ENCODE measurements at places on chromosomes 5 and 9. TPM values are rescaled to one million over a fixed set of nuclear protein-coding genes. Genes with fewer than 3 reads are reported as not detected.

MLANA gene
- not detected for total RNA-seq

HMCN2 gene
- not detected for total RNA-seq

RAB3C gene
- total RNA-seq: 0.03 TPM

ZMYND19 gene
- 12.1 TPM for total RNA-seq

ZNF366 gene
- not detected for total RNA-seq

NSD1 gene
- total RNA-seq: 103 TPM

SPATA31E1 gene
- total RNA-seq: not detected

KIF4B gene
- not detected for total RNA-seq

WDR38 gene
- not detected for total RNA-seq

TAF11L5 gene
- total RNA-seq: not detected

CTXN3 gene
- total RNA-seq: not detected

PCA3 gene
- total RNA-seq: not detected

BNC2 gene
- total RNA-seq: not detected

GRCh38 chr9:129769669-129770068, 16.8 kb upstream of the PTGES start:
- peaks cover 3% of the 10 kb centered on the region for H3K36me3 ChIP-seq
- H3K27ac ChIP-seq: no peak overlapping the region
- no peak for DNase-seq
- H3K4me1 ChIP-seq: peaks cover 3% of the 10 kb centered on the region
- peaks cover 18% of the 10 kb centered on the region for H3K27me3 ChIP-seq
- no peak overlapping the region for H3K4me3 ChIP-seq

DNA sequence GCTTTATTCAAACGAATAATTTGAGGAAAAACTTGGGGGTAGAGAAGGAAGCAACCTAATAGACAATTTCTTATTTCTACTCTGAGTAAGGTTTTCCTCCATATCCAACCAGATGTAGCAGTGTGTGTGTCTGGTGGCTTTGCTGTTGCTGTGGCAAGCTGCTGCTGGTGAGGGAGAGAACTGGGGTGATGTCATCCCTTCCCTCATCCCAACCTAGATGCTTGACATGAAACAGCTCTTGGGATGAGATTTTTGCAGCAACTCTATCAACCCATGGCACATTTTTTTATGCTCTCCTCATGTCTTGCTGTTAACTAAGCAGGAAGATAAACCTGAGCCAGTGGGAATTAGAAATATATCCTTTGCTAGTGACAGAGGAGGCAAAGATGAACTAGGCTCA, 135.8 kb downstream of the PCSK1 start:
- H3K4me3 ChIP-seq: no peak overlapping the region
- no peak for DNase-seq
- H3K36me3 ChIP-seq: no peaks in the 10 kb centered on the region
- peaks cover 6% of the 10 kb centered on the region for H3K27me3 ChIP-seq
- H3K4me1 ChIP-seq: no peaks in the 10 kb centered on the region

DNA sequence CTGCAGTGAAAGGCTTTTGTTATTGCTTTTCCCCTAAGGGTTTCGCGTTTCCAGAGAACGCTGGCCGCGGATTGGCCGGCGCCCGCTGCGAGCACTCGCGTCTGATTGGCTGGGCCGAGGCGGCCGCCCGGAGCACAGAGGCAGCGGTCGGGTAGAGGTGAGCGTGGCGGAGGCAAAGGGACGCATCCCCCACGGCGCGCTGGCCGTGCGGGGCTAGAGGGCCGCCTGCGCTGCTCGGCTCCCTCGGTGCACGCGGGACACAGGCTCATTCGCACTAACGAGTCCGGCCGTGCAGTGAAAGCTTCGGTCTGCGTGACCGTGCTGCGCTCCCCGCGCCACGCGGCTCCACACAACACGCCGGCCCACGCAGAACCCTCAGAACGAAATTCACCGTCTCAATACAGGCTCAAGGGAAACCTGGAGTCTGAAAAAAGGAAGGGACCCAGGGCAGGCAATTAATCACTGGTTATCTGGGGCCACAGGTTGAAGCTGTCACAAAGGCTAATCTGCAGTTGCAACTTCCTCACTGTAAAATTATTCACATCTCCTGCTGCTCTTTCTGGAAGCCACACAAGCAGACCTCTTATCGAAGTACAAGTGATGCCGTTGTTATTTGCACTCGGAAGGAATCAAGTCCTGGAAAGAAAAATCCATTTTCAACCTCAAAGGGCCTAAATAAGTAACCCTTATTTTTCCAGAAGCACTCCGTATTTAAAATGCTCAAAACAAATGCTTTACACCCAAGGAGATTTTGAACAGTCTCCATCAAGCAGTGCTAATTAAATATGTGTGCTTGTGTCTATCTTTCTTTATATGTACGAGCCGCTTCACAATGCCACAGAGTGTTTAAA, 94.6 kb downstream of the ZNF608 start:
- peaks cover 7% of the 10 kb centered on the region for H3K27me3 ChIP-seq
- no peak overlapping the region for H3K27ac ChIP-seq
- H3K36me3 ChIP-seq: no peaks in the 10 kb centered on the region
- peaks cover 16% of the 10 kb centered on the region for H3K4me1 ChIP-seq
- no peak for DNase-seq

GRCh38 chr9:90131568-90131967, 511.1 kb downstream of the DIRAS2 start:
- H3K4me3 ChIP-seq: no peak overlapping the region
- no peak for DNase-seq
- H3K36me3 ChIP-seq: no peaks in the 10 kb centered on the region
- H3K27me3 ChIP-seq: peaks cover 48% of the 10 kb centered on the region
- H3K4me1 ChIP-seq: no peaks in the 10 kb centered on the region
- H3K27ac ChIP-seq: no peak overlapping the region

DNA sequence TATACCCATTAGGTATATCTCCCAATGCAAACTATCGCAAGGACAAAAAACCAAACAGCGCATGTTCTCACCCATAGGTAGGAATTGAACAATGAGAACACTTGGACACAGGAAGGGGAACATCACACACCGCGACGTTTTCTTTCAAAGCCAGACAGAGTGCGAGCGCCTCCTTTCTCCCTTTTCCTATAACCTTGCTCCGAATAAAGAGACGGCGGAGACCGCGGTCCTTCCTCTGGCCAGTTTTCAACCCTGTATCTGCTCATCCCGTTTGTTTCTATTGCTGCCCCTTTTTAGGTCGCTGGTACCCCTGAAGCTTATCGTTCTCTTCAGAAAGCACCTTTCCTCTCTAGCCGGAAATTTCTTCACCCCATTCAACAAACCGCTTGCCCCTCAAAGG, 1.3 kb downstream of the LVRN start:
- DNase-seq: no peak
- H3K4me3 ChIP-seq: no peak overlapping the region
- H3K27ac ChIP-seq: no peak overlapping the region
- peaks cover 49% of the 10 kb centered on the region for H3K27me3 ChIP-seq

GRCh38 chr5:139565411-139566305, 4.5 kb downstream of the UBE2D2 start:
- H3K27me3 ChIP-seq: no peaks in the 10 kb centered on the region
- peaks cover 48% of the 10 kb centered on the region for H3K4me1 ChIP-seq
- no peaks in the 10 kb centered on the region for H3K36me3 ChIP-seq
- H3K27ac ChIP-seq: peak overlapping the region; percentile 96
- H3K4me3 ChIP-seq: peak overlapping the region; percentile 80

DNA sequence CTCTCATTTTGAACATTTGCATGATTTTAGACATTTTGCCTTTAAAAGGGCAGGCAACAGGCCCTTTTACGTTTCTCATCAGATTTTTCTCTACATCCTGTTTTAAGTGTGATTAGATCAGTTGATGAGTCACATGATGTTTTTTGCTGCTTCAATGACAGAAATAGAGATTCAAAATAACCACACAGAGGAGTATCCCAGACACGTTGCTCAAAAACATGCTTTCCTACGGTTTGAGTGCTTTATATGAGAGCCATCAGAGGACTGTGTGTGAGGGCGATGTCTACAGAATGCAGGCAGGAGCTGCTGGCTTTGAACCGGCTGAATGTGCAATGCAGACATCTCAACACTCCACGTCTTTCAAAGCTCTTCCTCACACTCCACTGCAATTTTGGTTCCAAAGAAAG, 42.1 kb downstream of the OTULIN start:
- H3K27ac ChIP-seq: peak overlapping the region; percentile 98
- no peaks in the 10 kb centered on the region for H3K27me3 ChIP-seq
- no peak for DNase-seq
- peaks cover 10% of the 10 kb centered on the region for H3K36me3 ChIP-seq
- H3K4me3 ChIP-seq: peak overlapping the region; percentile 85

- H3K36me3 ChIP-seq: no peaks in the 10 kb centered on the region
- H3K27ac ChIP-seq: peak overlapping the region; percentile 89
- DNase-seq: no peak
- no peak overlapping the region for H3K4me3 ChIP-seq
- H3K4me1 ChIP-seq: peaks cover 36% of the 10 kb centered on the region
These were observed 168.1 kb upstream of the MAP3K1 start for GRCh38 chr5:56647099-56647850.

GRCh38 chr9:20989923-20990341, 41.5 kb downstream of the HACD4 start:
- no peaks in the 10 kb centered on the region for H3K36me3 ChIP-seq
- DNase-seq: no peak
- H3K27ac ChIP-seq: no peak overlapping the region
- no peaks in the 10 kb centered on the region for H3K27me3 ChIP-seq
- peaks cover 4% of the 10 kb centered on the region for H3K4me1 ChIP-seq
- H3K4me3 ChIP-seq: no peak overlapping the region

GRCh38 chr9:81716409-81716808, 27.1 kb upstream of the TLE1 start:
- DNase-seq: no peak
- no peaks in the 10 kb centered on the region for H3K27me3 ChIP-seq
- H3K4me1 ChIP-seq: no peaks in the 10 kb centered on the region
- H3K4me3 ChIP-seq: no peak overlapping the region

DNA sequence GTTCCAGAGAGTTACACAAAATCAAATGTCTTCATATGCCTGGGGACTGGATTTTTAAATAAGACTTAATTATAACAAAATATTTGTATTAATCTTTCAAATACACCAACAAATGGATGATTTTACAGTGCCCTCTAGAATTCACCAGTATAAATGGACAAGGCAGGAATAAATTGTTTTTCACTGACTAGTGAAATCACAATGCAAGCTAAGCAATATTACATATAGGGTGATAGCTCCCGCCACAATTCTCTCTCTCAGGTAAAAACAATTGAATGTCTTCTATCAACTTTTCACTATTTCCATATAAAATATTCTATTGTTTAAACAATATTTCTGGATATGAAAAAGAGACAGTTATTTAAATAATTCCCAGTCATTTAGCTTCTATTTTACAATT, 8.0 kb upstream of the CCDC112 start:
- no peak for DNase-seq
- H3K4me3 ChIP-seq: no peak overlapping the region
- H3K4me1 ChIP-seq: no peaks in the 10 kb centered on the region
- H3K36me3 ChIP-seq: no peaks in the 10 kb centered on the region
- peaks cover 36% of the 10 kb centered on the region for H3K27me3 ChIP-seq
- H3K27ac ChIP-seq: no peak overlapping the region

- DNase-seq: no peak
- no peaks in the 10 kb centered on the region for H3K27me3 ChIP-seq
- no peak overlapping the region for H3K27ac ChIP-seq
- no peaks in the 10 kb centered on the region for H3K4me1 ChIP-seq
- no peaks in the 10 kb centered on the region for H3K36me3 ChIP-seq
These were observed 664.8 kb upstream of the ZNF608 start for GRCh38 chr5:125411071-125411743.

DNA sequence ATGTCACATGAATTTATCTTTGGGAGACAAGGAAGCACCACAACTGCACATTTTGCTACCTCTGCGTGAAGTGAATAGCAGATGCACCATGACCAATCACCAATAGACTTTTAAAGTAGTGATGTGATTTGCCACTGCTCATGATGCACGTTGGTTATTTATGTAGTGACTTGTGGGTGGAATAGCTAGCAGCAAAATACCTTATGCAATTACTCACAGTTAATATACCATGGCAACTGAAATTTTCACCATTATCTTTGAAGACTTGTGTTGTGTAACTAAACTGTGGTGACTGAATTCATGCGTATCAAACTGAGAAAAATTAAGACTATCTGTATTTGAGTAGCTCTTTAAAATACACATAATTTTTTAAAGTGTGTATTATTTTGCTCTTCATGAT, 46.2 kb upstream of the TUSC1 start:
- no peak overlapping the region for H3K27ac ChIP-seq
- DNase-seq: no peak
- no peaks in the 10 kb centered on the region for H3K4me1 ChIP-seq
- no peaks in the 10 kb centered on the region for H3K27me3 ChIP-seq

GRCh38 chr9:86238861-86239770, 20.3 kb downstream of the C9orf153 start:
- peaks cover 17% of the 10 kb centered on the region for H3K27me3 ChIP-seq
- DNase-seq: no peak
- H3K36me3 ChIP-seq: peaks cover under 1% of the 10 kb centered on the region
- peaks cover 4% of the 10 kb centered on the region for H3K4me1 ChIP-seq
- no peak overlapping the region for H3K27ac ChIP-seq

GRCh38 chr5:178419651-178420050, 170.5 kb downstream of the COL23A1 start:
- peaks cover 63% of the 10 kb centered on the region for H3K27me3 ChIP-seq
- no peak overlapping the region for H3K27ac ChIP-seq
- DNase-seq: no peak
- H3K4me1 ChIP-seq: peaks cover 6% of the 10 kb centered on the region
- no peak overlapping the region for H3K4me3 ChIP-seq
- no peaks in the 10 kb centered on the region for H3K36me3 ChIP-seq

- no peak overlapping the region for H3K4me3 ChIP-seq
- no peak overlapping the region for H3K27ac ChIP-seq
- no peak for DNase-seq
These were observed 68.8 kb downstream of the ELL2 start for GRCh38 chr5:95892784-95893354.

- no peak for DNase-seq
- H3K36me3 ChIP-seq: no peaks in the 10 kb centered on the region
- no peaks in the 10 kb centered on the region for H3K27me3 ChIP-seq
- H3K4me3 ChIP-seq: peak overlapping the region; percentile 9
- peak overlapping the region; percentile 80 for H3K27ac ChIP-seq
These were observed 1.7 kb downstream of the CKMT2 start for GRCh38 chr5:81234801-81235200.

DNA sequence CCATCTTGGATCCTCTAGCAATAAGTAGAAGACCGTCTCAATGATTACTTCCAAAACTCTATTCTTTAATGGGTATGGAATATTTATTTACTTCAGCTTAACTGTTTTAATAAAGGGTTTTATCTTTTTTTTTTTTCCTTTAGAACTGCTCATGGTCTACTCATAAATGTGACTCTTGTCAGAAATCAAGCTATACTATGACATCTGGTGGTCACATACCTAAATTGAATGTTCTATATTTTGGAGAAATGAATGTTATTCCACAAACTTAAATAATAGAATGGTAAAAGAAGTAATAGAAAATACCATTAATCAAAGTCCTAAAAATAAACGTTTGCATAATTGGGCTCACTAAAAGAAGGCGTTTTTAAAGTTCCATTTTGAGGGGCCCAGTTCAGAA, 131.2 kb upstream of the PLCXD3 start:
- no peak for DNase-seq
- H3K36me3 ChIP-seq: no peaks in the 10 kb centered on the region
- no peak overlapping the region for H3K27ac ChIP-seq
- H3K27me3 ChIP-seq: no peaks in the 10 kb centered on the region
- H3K4me3 ChIP-seq: no peak overlapping the region

Measured in T-helper 17 cell (primary cell).